Stimulated activated CD4-positive, alpha-beta T cell treated with anti-CD3 and anti-CD28 coated beads, Interleukin-2, amount 100 ng/mL, for 24 hours (primary cell): ENCODE measurements at places on chromosomes 3 and 15.

DNA sequence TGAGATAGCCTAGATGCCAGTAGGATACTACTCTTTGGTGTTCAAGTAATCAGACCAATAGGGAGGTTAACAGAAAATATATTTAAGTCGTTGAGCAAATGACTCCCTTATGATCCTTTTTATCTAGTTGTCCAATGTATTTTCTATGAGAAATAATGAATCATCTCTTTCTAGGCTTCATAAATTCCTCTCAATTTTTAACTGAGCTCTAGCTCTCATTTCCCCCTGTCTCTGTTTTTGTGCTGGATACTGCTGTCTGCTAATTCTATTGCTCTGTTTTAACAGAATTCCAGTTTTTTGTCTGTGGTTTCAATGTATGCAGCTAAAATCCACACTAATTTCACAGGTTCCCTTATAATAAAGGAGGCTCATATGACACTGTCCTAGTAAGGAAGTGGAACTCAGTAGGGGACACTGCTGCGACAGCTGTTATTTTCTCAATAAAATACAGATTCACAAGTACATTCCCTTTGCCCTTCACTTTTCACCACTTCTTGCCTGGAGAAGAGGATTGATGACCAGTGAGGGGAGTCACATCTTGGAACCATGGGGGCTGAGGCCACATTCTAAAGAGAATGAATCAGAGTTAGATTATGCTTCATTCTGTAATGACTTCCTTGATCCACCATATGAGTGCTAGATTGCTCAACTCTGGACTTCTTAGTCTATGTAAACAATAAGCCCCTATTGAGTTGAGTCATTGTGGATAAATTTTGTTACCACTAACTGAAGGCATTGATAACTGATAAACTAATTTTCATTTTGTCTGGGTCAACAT lies 558.7 kb upstream of the KCNMB2 start:
- DNase-seq: no peak

DNA sequence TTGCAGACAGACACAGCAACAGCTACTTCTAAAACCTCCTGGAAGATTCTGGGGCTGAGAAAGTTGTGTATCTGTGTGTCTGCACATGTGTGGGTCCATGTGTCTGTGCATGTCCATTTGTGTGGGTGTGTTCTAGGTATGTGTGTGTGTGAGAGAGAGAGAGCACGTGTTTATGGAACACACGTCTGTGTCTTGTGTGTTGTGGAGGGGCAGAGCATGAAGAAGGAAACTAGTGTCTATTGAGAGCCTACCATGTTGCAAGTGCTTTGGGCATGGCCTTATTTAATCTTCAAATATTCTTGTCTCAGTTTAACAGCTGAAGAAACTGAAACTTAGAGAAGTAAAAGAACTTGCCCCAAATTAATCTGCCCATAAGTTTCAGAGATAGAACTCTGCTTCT lies 327.5 kb downstream of the UACA start:
- no peak for DNase-seq

DNA sequence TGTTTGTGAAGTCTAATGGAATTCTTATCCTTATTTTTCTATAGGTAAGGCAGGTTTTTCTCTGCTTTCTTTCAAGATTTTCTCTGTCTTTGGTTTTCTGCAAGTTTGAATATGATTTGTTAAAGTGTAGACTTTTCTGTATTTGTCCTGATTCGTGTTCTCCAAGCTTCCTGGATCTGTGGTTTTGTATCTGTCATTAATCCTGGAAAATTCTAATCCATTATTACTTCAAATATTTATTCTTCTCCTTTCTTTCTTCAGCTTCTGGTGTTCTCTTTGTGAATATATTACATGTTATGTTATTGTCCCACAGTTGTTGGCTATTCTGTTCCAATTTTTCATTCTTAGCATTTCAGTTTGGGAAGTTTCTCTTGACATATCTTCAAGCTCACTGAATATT lies 76.4 kb downstream of the PDCD6IP start:
- no peak for DNase-seq

- no peak for DNase-seq
Measured at GRCh38 chr3:80682951-80683350, 915.2 kb upstream of the ROBO1 start.

DNA sequence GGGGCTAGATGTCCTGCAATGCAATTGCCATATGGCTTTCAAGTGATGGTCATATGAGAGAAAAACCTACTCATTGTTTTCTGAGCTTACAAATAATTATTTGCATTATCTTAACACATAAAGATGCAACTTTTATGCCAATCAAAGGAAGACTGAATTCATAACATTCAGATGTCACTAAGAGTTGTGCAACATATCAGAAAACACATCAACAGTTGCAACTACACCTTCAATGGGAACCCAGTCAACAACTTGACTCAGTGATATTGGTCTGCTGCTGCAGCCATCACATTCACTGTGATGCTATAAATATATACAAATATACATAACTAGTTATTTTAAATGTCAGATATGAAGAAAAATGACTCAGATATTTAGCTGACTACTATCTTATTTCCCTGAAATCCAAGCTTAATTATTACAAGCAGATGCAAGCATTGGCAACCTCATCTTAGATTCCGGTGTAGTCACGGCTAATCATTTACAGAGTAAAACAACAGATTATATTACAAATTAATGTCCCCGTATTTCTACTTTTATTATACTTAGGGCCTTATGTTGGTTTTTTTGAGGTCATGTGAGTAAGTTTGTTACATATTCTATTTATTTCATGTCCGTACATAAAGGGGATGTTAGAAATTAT lies 23.7 kb downstream of the CNTN3 start:
- DNase-seq: no peak

- no peak for DNase-seq
Measured at GRCh38 chr3:113269661-113270060, 58.3 kb downstream of the BOC start.

- DNase-seq: no peak
Measured at GRCh38 chr15:98154863-98155262, 194.4 kb downstream of the ARRDC4 start.

DNA sequence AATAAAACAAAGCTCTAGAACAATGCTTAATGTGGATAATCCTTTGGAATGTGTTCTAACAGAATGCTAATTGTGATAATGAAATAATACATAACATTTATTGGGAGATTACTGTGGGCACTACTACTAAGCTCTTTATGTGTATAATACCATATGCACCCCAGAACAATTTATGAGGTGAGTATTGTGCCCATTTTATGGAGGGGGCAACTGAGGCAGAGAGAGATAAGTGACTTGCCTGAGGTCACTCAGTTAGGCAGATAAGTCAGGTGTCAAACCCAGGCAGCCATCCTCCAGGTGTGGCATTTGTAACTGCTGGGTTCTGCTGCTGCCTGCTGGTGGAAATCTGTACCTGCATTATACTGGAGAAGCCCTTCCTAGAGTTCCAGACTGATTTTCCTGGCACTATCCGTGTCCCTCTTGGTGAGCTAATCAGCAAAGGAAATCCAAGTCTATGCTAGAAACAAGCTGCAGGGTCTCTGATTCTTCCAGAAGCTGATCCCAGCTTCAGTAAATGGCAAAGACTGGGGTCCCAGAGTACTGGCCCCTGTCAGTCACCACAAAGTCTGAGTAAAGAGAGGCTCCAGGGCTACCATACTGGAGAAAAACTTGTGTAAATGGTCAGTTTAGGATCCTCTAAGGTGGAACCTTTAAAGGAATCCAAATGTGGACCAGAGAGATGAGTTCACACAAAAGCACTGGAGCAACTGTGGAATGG lies 22.6 kb upstream of the RBP1 start:
- no peak for DNase-seq

- DNase-seq: no peak
Measured at GRCh38 chr3:52026041-52026440, 30.3 kb downstream of the DUSP7 start.

- DNase-seq: no peak
Measured at GRCh38 chr3:25885544-25885943, 95.7 kb downstream of the OXSM start.

GRCh38 chr3:114299421-114299820 lies 5.6 kb downstream of the TIGIT start:
- DNase-seq: peak; percentile 39

DNA sequence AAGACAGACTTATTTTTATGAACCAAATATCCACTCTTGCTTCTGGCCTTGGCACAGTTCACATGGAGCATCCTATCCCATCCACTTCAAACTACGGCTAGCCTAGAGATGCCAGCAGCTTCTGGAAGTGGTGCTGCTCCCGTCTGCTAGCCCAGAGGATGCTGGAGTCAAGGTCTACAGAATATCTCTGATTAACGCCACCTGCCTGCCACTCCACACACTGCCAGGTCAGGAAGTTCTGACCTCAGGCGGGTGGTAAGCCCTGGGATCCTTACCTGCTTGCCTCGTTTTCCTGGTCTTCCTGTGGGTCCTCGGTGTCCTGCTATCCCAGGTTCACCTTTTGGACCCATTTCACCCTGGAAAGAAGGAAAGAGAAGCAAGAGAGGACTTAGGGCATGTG lies 42.9 kb downstream of the EAF1 start:
- no peak for DNase-seq

- DNase-seq: no peak
Measured at GRCh38 chr3:197855571-197855970, 64.5 kb downstream of the LRCH3 start.

DNA sequence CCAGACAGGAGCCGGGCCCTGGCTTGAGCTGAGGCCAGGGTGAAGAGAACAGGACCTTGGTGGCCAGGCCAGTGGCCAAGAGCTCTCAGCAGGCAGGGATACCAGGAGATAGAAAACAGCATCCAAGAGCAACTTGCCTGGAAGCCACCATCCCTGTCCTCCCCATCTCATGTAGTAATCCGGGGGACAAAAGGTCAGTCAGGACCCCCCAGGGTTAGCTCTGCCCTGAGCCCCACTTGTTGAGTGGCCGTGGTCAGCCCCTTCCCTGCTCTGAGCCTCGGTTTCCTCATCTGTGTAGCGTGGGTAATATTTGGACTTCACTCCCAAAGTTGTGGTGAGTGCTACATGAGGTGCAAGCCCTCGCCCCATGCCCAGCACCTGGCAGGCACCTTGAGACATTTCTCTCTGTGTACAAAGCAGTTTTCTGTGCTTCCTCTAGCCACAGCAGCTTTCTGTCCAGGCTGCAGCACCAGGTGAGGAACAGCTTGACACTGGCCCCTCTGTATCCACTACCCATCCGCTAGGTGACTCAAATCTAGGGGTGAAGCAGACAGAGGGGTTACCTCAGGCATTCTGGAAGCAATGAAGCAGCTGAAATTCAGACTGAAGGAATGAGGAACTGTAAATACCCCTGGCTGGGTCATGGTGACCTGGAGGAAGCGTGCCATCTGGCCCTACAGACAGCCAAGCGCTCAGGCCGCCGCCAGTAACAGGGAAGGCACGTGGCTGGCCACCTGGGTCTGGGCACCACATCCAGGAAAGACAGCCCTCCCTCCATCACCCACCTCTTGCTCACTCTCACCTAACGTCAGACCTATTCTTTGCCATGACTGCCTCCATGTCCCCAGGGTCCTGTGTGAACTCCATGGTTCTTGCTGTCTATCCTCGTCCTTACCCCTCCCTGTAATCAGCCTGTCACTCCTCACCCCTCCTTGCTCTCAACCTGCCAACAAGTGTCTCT lies 6.7 kb downstream of the CISH start:
- DNase-seq: no peak

- no peak for DNase-seq
Measured at GRCh38 chr3:184739594-184740505, 28.0 kb upstream of the MAGEF1 start.

DNA sequence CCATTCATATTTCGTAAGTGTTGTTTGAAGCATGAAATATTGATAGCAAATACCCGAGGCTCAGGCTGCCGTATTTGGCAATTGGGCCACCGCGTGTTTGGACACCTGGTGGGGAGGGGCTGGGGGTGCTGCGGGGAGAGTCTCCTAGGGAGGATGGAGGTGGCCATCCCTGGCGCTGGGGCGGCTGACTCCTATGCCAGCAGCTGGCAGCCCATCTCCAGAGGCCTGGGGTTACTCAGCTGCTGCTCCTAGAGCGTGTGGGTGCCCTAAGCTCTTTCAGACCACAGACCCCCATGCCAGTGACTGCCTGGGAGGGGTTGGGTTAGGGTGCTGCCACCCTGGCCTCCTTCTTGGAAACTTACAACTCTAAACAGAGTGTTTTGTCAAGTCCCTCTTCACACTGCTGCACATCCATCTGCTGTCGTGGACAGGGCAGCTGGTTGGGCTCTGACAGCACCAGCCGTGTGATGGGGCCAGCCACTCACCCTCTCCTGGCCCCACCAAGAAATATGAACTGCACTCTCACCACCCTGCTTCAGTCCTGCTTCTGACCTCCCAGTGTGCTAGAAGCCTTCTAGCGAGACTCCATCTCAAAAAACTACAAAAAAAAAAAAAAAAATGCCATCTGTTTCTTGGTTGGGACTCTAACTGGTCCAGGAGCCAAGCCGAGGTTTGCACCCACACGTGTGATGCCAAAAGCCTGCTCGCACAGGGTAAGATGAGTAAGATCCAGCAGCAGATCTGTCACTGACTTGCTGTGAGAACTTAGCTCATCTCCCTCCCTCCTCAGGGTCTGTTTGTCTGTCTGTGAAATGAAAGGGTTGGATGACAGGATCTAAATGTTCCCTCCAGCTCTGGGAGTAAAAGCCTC lies 156.2 kb downstream of the MEGF11 start:
- no peak for DNase-seq

GRCh38 chr3:127712881-127713771 lies 40.4 kb downstream of the ABTB1 start:
- no peak for DNase-seq

GRCh38 chr15:80932989-80933388 lies 56.6 kb downstream of the MESD start:
- no peak for DNase-seq

- no peak for DNase-seq
Measured at GRCh38 chr3:46729038-46729437, 11.4 kb upstream of the PRSS50 start.

DNA sequence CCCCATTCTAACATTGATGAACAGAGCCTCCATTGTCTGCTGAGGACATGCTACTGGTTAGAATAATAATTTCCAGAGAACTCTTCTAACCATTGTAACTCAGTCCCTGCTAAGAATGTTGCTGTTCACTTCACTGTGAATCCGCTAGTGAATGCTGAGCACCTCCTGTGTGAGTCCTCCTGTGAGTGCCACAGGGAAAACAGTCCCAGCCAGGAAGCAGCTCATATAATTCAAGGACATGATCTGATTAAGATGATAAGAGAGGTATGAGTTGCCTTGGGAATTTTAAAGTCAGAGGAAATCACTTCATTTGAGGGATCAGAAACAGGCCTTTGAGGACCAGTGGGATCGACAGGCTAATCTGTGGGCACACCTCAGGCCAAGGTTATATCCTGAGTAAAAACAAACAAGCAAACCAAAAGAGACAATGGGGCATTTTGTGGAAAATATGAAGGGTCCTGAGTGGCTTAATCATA lies 33.9 kb upstream of the GPR160 start:
- no peak for DNase-seq
